ENCODE measurements at places on chromosomes 3 and 15.

DNA sequence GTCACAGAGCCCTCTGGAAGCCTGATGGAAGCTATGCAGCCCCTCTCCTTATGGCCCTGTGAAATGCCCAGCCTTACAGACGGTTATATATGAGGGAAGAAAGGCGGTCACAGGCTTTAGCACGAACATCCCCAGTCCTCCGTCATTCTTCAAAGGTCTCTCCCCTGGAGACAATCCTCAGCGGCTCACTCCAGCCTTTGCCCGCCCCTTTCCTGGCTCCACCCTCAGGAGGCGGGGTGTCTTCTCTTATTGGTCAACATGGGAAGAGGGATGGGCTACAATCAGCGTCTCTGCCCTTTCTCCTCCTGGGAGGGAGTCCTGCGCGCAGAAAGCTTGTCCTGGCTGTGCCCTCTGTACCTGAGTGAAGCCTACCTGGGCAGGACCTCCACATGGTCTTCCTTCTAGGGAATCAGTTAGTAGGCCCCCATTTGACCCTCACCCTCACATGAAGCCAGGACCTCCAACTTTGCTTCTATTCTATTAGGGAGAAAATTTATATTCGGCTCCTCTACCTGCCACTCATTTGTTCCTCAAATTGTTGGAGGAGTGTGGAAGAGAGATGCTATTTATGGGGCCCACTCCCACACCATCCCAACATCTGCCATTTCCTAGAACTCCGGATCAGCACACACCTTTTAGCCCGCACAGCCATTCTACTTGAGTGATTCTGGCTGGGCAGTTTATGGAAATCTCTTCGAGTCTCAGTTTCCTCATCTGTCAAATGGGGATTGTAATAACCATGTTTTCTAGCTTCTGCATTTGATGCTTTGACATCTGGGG lies 112.9 kb upstream of the SLC6A11 start:
- peak; percentile 11 for DNase-seq

DNA sequence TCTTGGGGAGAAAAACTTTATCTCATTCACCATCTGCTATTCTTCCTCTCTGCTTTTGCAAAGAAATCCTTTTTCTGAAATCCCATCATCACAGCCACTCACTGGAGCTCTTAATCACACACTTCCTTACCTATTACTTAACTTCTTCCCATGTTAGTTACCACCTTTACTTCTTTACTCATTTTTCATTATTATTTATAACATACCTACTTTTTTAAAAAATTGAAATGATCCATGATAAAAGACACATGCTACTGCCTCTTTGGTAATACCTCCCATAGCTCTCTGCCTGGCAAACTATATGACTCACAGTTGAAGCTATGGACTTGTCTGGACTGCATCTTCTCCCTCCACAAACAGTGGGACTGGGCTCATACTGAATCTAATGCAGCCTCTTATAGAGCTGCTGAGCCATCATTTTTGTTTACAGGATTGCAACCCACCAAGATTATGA lies 150.3 kb downstream of the TNIK start:
- no peak for DNase-seq

- DNase-seq: no peak
Measured at GRCh38 chr3:175980486-175981090, 1121.5 kb downstream of the NAALADL2 start.

DNA sequence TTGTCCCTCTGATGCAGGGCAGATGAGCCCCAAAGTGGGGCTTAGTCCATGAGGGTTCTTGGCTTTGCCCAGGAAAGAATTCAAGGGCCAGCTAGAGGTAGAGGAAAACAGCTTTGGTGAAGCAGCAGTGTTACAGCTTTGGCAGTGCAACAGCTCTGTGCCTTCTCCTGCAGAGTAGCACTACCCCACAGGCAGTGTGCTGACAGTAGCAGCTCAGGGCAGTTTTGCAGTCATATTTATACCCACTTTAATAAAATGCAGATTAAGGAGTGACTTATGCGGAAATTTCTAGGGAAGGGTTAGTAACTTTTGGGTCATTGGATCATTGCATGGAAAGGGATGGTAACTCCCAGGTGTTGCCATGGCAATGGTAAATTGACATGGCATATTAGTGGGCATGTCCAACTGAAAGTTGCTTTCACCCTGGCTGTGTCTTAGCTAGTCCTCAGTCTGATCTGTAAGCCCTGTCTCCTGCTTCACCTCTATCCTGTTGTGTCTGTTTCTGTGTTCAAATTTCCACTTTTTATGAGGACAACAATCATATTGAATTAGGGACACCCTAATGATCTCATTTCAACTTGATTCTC lies 241.3 kb upstream of the C2CD4B start:
- no peak for DNase-seq

- no peak for DNase-seq
Measured at GRCh38 chr15:76196269-76197231, 114.7 kb downstream of the ETFA start.
